Mesothelial cell of epicardium (in vitro differentiated cells): ENCODE measurements at places on chromosomes 16 and 17. TPM values are rescaled to one million over a fixed set of nuclear protein-coding genes. Genes with fewer than 3 reads are reported as not detected.
A peak's percentile ranks its signal among the peaks of the same experiment; 100 is the strongest.

- no peak overlapping the region for H3K4me3 ChIP-seq
- DNase-seq: no peak
- H3K27ac ChIP-seq: no peak overlapping the region
- H3K4me1 ChIP-seq: peaks cover 10% of the 10 kb centered on the region
- peaks cover 20% of the 10 kb centered on the region for H3K27me3 ChIP-seq
- no peaks in the 10 kb centered on the region for H3K36me3 ChIP-seq
These were observed 143.0 kb upstream of the NOL11 start for GRCh38 chr17:67574658-67575293.

DNA sequence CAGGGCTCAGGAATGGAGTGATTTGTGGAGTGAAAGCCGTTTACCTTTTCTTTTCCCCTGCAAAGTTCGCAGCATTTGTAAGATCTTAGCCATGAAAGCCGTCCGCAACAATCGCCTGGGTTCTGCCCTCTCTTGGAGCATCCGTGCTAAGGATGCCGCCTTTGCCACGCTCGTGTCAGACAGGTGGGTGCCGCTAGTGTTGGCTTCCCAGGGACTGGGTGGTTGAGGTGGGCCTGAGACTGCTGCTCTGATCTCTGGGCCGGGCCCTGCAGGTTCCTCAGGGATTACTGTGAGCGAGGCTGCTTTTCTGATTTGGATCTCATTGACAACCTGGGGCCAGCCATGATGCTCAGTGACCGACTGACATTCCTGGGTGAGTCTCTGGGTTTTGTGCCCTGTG is 27.3 kb downstream of the NUP85 start:
- H3K4me1 ChIP-seq: no peaks in the 10 kb centered on the region
- no peak overlapping the region for H3K4me3 ChIP-seq

- peak overlapping the region; percentile 38 for H3K4me3 ChIP-seq
- H3K4me1 ChIP-seq: peaks cover 75% of the 10 kb centered on the region
- no peaks in the 10 kb centered on the region for H3K27me3 ChIP-seq
- H3K36me3 ChIP-seq: peaks cover 11% of the 10 kb centered on the region
These were observed 17.8 kb upstream of the NAGLU start for GRCh38 chr17:42518046-42518754.

GRCh38 chr16:4275861-4276260 is 3.0 kb upstream of the TFAP4 start:
- peaks cover 2% of the 10 kb centered on the region for H3K36me3 ChIP-seq
- no peak overlapping the region for H3K4me3 ChIP-seq
- peaks cover 3% of the 10 kb centered on the region for H3K4me1 ChIP-seq
- peak overlapping the region; percentile 16 for H3K27ac ChIP-seq
- H3K27me3 ChIP-seq: no peaks in the 10 kb centered on the region

DNA sequence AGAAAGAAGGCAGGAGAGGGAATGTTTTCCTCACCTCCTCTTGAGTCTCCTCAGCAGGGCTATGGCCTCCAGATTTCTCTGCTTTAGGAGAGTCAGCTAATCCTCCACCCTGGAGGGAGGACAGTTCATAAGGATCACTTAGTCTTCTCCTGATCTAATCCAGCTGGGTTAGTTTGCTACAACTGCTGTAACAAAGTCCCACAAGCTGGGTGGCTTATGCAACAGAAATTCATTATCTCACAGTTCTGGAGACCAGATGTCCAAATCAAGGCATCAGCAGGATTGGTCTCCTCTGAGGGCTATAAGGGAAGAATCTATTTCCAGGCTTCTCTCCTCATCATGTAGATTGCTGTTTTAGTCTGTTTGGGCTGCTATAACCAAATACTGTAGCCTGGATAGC is 40.6 kb upstream of the XYLT1 start:
- H3K4me1 ChIP-seq: no peaks in the 10 kb centered on the region
- DNase-seq: no peak
- peaks cover 2% of the 10 kb centered on the region for H3K27me3 ChIP-seq
- H3K4me3 ChIP-seq: no peak overlapping the region
- no peak overlapping the region for H3K27ac ChIP-seq
- no peaks in the 10 kb centered on the region for H3K36me3 ChIP-seq

DNA sequence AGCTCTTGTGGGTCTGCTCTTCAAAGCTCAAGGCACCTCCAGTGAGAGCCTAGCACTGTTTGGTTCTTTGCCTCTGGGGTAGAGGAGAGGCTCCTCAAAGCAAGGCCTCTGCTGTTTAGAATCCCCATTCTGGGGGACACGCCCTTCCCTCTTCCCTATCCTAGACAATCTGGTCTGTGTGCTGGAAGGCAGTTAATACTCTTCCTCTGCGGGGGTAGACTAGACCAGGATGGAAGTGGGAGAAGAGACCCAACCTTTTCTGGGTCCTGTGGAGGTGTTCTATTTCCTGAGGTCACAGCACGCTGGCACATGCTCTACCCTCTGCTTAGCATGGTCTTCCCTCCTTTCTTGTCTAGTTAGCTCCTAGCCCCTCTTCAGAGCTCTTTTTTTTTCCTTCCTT is 7.7 kb downstream of the ERAL1 start:
- H3K4me3 ChIP-seq: no peak overlapping the region
- peaks cover 13% of the 10 kb centered on the region for H3K36me3 ChIP-seq
- H3K27me3 ChIP-seq: no peaks in the 10 kb centered on the region

DNA sequence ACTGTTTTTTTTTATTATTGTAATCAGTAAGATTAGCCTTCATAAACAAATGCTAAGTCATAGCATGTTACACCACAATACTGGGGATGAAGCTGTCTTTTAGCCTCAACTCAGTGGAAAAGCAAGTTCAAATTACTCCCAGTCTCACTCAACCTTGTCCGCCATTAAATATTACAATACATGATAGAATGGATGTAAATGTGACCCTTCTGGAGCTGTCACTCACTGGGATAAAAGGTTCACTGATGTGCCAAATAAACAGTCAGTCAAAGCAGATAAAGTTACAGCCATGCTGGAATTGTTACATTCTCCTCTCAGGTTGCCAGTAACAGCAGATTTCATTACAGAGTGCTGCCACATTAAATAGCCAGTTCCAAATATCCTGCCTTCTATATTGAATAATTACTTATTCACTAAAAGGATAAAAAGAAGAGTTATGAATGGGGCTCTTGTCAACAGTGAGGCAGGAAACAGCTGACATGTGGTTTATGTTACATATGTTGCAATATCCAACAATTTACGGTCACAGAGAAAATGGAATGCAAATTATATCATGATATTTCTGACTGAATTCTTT is 53.4 kb downstream of the BRIP1 start:
- no peaks in the 10 kb centered on the region for H3K27me3 ChIP-seq
- H3K27ac ChIP-seq: peak overlapping the region; percentile 73
- H3K4me1 ChIP-seq: peaks cover 42% of the 10 kb centered on the region
- no peaks in the 10 kb centered on the region for H3K36me3 ChIP-seq
- no peak for DNase-seq

GRCh38 chr17:65292430-65292829 is 155.3 kb downstream of the RGS9 start:
- H3K4me3 ChIP-seq: no peak overlapping the region
- H3K27ac ChIP-seq: no peak overlapping the region
- no peak for DNase-seq
- peaks cover 21% of the 10 kb centered on the region for H3K4me1 ChIP-seq
- H3K27me3 ChIP-seq: no peaks in the 10 kb centered on the region

DNA sequence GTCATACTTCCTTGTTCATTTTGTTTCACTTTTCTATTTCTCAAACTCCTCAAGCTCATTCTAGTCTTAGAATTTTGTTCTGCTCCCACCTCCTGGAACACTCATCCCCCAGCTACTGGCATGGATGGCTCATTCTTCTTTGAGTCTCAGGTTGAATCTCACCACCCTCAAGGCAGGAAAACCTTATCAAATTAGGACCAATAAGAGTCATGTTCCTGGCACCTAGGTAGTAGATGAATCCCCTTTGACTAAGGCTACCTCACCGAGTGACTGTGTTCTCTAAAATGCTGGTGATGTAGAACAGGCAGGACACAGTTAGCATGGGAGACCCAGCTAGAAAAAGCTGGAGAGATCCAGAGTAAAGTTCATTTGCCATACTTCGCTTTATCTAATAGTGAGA is 1050.8 kb upstream of the EEF2KMT start:
- H3K27ac ChIP-seq: no peak overlapping the region
- H3K27me3 ChIP-seq: no peaks in the 10 kb centered on the region
- H3K36me3 ChIP-seq: no peaks in the 10 kb centered on the region
- no peak overlapping the region for H3K4me3 ChIP-seq
- no peaks in the 10 kb centered on the region for H3K4me1 ChIP-seq
- DNase-seq: no peak

GRCh38 chr17:76492123-76492988 is 8.9 kb downstream of the RHBDF2 start:
- no peak overlapping the region for H3K4me3 ChIP-seq
- DNase-seq: no peak
- H3K36me3 ChIP-seq: peaks cover 1% of the 10 kb centered on the region

DNA sequence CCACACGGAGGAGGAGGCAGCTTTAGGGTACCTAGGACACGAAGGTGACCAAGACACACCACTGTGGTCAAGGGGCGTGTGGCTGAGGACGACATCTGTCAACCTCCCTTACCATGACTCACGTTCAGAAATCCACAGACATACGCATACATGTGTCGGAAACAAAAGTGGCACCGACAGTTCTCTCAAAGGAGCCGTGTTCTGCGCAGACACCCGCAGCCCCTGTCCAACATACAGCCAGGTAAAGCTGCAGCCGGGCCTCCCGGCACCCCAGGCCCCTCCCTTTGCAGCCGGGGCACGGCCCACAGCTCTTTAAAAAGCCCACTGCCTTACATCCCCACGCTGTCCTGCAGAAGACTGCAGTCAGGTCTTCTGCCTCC is 40.5 kb upstream of the KLHDC4 start:
- DNase-seq: no peak
- H3K36me3 ChIP-seq: no peaks in the 10 kb centered on the region
- peaks cover 2% of the 10 kb centered on the region for H3K27me3 ChIP-seq
- peaks cover 15% of the 10 kb centered on the region for H3K4me1 ChIP-seq
- peak overlapping the region; percentile 88 for H3K27ac ChIP-seq

DNA sequence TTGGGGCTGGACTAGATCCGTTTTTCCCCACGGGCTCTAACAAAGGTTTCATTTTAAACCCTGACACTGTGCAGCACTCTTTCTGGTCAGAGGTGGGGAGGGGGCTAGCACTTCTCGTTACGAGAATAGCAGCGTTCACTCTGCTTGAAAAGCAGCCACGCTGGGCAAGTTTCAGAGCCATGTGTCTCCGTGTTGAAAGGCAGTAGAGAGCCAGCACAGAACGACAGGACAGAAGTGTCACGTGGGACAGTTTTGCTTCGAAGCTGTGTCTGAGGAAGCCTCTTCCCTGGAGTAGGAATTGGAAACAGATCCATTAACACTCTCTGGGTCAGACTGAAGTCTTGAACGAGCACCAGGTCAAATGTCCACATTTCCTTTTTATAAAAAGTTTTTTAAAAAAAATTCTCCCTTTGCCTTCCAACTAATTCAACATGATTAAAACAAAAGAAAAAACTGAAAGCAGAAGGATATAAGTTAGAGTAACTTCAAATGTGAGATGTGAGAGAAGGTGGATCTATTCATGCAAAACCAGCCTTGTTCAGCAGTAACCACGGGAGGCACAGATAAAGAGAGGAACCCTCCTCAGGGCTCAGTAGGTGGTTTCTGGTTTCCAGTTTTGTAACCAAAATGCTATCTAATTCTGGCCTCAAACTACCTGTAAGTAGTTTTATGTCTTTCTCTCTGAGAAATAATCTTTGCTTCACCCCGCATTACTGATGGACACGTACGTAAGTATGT is 65.0 kb downstream of the SMG6 start:
- peaks cover 24% of the 10 kb centered on the region for H3K36me3 ChIP-seq
- peaks cover 34% of the 10 kb centered on the region for H3K4me1 ChIP-seq
- DNase-seq: no peak
- H3K4me3 ChIP-seq: no peak overlapping the region
- H3K27ac ChIP-seq: peak overlapping the region; percentile 77
- H3K27me3 ChIP-seq: no peaks in the 10 kb centered on the region

GRCh38 chr16:88331989-88332920 is 50.5 kb upstream of the ZNF469 start:
- H3K36me3 ChIP-seq: no peaks in the 10 kb centered on the region
- no peak for DNase-seq
- H3K4me1 ChIP-seq: no peaks in the 10 kb centered on the region
- H3K27ac ChIP-seq: no peak overlapping the region

DNA sequence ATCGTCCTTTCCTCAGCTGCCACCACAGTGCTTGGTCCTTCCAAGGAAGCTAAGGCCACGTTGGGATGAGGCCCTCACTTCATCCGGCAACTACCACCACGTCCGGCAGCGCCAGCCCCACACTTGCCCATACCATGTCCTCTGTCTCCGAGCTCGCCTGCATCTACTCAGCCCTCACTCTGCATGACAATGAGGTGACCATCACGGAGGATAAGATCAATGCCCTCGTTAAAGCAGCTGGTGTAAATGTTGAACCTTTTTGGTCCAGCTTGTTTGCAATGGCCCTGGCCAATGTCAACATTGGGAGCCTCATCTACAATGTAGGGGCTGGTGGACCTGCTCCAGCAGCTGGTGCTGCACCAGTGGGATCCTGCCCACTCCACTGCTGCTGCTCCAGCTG is 44.9 kb downstream of the TTC19 start:
- no peak overlapping the region for H3K4me3 ChIP-seq
- no peaks in the 10 kb centered on the region for H3K27me3 ChIP-seq
- no peak for DNase-seq
- H3K27ac ChIP-seq: no peak overlapping the region
- H3K36me3 ChIP-seq: peaks cover 37% of the 10 kb centered on the region

The NPIPA5 gene
- total RNA-seq: 10.3 to 12.4 TPM (median 11.0 TPM) in 3 replicates

The PITPNM3 gene
- 1.9 to 2.4 TPM (median 2.3 TPM) in 3 replicates for total RNA-seq

The FBXO31 gene
- total RNA-seq: 37.0 to 38.1 TPM (median 37.3 TPM) in 3 replicates

The CTDNEP1 gene
- 122 to 132 TPM (median 130 TPM) in 3 replicates for total RNA-seq

The HS3ST4 gene
- total RNA-seq: 11.1 to 13.4 TPM (median 12.6 TPM) in 3 replicates

The MRPL12 gene
- total RNA-seq: 53.9 to 56.7 TPM (median 54.1 TPM) in 3 replicates

The COG7 gene
- 42.1 to 42.5 TPM (median 42.1 TPM) in 3 replicates for total RNA-seq

The KRTAP9-4 gene
- not detected in 3 replicates for total RNA-seq

The ZNF19 gene
- total RNA-seq: 7.2 to 8.4 TPM (median 7.3 TPM) in 3 replicates

The TOX3 gene
- 5.3 to 7.0 TPM (median 6.8 TPM) in 3 replicates for total RNA-seq

The FBXW10 gene
- 0.16 to 0.42 TPM (median 0.18 TPM) in 3 replicates for total RNA-seq
